ENCODE measurements at places on chromosomes 4 and X.

DNA sequence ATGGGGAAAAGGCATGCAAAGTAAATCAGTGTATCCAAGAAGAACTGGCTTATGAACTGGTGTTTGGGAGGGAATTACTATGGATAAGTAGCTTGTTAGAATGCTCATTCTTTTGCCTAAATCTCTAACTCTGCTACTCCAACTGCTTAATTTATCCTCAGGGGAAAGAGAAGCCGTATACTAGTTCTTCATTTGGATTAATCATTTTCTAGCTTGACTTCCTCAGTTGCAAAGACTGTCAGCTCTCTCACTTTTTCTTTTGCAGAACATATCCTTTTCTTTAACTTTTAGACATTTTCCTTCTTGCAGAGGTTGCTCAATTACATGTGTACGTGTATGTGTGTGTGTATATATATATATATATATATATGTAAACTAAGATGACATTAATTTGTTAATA lies 21.9 kb downstream of the GPRIN3 start:
- DNase-seq: no peak

GRCh38 chrX:155612312-155613224 lies at the start of gene TMLHE:
TSS of gene TMLHE (minus strand) at chrX:155612952. CDS start at chrX:155545276, 67,676 bp downstream.
- DNase-seq: peak; percentile 29

GRCh38 chrX:154545673-154546274 lies 872 bp downstream of the G6PD start:
- DNase-seq: no peak

DNA sequence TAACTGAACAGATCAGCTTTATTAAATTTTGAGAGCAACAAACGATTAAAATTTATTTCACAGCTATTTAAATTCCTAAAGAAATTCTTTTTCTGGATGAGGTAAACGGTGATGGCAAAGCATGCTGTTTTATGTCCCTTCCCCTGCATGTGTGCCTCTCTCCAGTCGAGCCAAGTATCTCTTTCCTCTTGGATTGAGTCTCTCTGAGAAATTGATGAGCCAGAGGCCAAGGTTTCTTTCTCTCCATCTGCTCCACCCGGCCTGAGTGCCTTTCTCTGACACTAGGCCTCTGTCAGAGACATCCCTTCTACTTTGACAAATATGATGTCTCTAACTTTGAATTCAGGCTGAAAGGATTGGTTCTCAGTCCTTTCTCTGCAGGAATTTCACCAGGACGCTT lies 42.6 kb upstream of the PARM1 start:
- no peak for DNase-seq

- DNase-seq: no peak
Observed at GRCh38 chrX:136228839-136229207, 22.4 kb downstream of the MAP7D3 start.

DNA sequence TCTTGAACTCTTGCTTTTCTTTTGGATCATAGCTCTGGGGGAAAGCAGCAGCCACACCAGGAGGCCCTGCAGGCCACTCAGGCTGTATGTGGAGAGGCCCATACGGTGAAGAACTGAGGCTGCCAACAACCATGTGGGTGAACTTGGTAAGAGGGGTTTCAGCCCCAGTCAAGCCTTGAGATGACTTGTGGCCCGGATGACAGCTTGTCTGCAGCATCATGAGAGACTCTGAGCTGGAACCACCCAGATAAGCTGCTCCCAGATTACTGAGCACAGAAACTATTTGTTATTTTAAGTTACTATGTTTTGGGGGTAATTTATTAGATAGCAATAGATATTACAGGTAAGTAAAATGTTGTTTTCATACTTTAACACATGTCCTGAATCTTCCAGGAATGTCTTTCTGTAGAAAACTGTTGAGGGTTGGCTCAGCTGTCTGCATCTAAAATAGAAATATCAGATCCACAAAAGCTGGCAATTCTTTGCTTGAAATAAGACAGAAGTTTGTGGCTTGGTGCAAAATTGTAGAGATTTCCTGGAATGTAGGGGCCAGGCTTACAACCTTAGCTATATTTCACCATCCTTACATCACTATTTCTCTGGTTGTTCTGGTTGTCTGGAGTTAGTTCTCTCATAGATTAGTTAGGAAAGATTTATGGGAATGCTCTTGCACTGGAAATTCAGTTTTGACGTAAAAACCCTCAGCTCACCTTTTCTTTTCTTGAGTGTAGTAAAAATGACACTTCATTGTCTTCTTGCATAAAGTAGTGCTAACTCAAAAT lies 272.1 kb downstream of the RAPGEF2 start:
- DNase-seq: no peak

GRCh38 chrX:10350981-10351380 lies 194.2 kb downstream of the CLCN4 start:
- DNase-seq: no peak

DNA sequence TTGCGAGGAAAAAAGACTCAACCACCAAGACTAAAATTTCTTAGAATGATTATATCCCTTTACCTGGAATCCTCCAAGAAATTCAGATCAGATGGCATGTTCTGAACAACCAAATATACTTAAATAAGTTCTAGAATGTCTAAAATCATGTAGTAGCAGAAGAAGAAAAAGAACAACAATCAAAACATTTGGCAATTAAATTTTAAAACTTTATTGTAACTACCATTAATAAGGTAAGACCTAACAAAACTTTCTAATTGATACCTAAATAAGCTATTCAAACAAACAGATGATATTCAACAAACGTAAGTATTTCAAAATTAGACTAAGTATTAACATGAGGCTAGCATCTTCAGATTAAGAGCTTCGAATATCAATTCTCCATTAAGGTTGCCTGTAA lies 4.3 kb downstream of the THOC2 start:
- no peak for DNase-seq
